ENCODE measurements at places on chromosomes 5 and 9.
A peak's percentile ranks its signal among the peaks of the same experiment; 100 is the strongest.

DNA sequence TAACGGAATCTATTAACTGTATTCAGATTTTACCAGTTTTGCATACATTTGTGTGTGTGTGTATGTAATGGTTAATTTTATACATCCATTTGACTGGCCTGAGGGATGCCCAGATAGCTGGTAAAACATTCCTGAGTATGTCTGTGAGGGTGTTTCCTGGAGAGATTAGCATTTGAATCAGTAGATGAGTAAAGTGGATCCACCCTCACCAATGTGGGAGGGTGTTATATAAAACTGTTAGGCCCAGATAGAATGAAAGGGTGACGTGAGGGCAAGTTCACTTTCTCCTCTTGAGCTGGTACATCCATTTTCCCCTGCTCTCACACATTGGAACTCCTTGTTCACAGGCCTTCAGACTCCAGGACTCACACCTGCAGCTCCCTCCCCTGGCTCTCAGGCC lies 88.7 kb downstream of the EMB start:
- no peak for DNase-seq

DNA sequence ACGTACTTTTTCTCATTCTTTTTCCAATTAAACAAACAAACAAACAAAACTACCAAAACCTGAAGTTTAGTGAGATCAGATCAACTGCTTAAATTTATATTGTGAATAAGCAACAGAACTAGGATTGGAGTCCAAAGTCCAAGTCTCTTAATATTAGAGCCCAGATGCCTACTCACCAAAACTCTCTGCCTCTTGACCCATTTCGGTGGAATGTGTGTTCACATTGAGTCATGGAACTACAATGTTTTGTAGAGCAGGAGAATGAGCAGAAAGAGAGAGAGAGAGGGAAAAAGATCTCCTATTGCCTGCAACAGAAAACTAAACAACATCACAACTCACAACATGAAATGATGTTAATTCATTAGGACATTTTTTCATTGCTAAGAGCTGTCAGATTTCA lies 751.1 kb downstream of the TLR4 start:
- no peak for DNase-seq

DNA sequence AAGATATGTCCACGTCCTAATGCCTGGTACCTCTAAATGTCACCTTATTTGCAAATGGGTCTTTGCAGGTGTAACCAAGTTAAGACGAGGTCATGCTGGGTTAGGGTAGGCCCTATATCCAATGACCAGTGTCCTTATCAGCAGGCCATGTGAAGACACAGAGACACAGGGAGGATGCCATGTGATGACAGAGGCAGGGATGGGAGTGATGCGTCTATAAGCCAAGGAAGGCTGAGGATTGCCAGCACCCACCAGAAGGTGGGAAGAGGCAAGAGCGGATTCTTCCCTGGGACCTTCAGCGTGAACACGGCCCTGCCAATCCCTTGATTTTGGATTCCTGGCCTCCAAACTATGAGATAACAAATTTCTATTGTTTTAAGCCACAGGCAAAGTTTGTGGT lies 123.4 kb upstream of the CXCL14 start:
- DNase-seq = no peak

GRCh38 chr5:149203921-149204441 lies 62.7 kb downstream of the ABLIM3 start:
- peak; percentile 54 for DNase-seq

DNA sequence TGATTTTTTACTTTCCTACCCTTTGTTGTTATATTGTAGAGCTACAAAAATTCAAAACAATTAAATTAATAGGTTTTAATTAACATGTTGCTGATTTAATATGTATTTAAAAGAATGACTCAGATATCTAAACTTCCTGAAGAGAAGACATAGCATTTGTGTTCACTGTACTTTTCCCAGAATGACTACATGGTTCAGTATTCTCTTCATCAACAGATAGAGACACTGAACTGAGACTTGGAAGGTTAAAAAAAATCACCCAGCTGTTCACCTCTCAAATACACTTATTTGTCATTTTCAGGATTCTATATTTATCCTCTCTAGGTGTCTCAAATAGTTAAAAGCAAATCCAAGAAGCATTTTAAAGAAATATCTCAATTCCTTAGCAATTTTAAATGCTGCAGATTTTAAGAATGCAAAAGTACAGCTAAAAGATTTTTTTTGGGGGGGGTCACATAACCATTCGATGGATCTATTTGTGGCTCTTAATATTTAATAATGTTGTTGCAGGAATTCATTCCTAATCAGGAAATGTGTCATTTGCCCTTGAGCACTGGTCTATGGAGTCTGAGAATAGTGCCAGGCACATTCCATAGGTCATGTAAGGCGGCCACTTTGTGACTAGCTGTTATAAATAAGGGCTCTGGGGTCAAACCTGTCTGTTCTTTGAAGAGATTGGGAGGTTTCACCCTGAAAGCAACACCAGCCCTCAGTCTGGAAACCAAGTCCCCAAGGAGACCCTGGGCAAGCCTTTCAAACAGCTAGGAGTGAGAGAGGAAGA lies 463.1 kb downstream of the NR2F1-AS1 start:
- DNase-seq = no peak

DNA sequence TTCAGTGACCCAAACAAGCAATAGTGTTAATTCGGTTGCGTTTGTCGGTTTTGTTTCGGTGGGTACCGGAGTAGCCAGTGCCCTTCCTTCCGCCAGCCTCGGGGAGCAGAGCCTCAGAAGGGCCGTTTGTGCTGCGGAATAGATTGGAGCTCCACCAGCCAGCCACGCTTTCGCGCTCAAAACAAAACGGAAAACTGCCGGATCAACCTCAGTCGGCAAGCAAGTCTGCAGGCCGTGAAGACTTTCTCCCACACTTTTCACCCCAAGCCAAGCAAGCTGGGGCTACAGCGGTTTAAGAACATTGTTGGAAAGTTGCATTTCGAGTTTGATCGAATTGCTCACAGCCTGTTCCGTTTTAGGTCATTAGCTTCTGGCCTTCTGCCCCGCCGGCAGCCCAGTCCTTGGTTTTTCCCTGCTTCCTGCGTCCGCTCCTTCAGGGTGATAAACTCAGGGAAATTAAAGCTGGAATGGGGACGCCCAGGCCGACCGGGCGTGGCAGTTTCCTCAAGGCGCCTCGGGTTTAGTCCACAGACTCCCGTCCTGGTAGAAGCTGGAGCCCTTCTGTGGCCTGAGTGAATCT lies 803 bp upstream of the CCNO start:
- DNase-seq = peak; percentile 54

GRCh38 chr5:172859966-172860365 lies 25.9 kb downstream of the ERGIC1 start:
- no peak for DNase-seq

DNA sequence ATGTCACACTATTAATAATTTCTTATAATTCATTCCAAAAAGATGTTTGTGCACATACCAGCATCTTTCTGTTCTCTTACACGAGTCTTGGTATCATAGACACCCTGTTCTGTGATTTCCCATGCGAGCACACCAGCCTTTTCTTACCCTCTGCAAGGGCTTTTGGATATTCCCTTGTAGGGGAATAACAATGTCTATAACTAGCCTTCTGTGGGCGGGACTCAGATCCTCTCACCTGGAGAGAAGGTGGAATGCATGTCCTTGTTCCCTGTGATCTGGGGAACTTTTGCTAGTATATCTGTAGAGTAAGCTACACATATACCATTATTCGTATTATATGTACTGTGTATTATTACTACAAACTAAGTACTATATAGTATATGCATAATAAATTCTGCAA lies 44.8 kb downstream of the EHMT1 start:
- DNase-seq = no peak

- DNase-seq = no peak
Measured at GRCh38 chr5:23302438-23302837, 205.0 kb upstream of the PRDM9 start.

DNA sequence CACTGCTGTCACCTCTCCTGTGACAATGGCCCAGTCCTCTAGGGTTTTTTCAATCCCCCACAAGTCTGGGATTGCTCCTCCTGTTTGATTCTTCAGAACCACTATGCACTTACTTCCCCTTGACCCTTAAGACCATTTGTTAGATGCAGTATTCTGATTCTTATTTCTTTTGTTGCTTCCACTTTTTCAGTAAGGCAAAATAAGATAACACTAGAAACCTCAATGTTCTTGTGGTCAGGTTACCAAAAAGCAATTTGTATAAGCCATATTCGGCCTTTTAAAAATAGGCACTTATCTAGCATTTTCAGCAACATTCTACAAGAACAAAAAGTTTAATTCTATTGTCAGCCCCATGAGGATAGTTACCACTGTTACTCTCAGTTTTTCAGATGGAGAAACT lies 220.0 kb downstream of the KDM4C start:
- no peak for DNase-seq

- peak; percentile 57 for DNase-seq
Measured at GRCh38 chr5:175681045-175681967, 23.4 kb downstream of the HRH2 start.
